CD8-positive, alpha-beta memory T cell (primary cell): ENCODE measurements at places on chromosomes 16 and 17. TPM values are rescaled to one million over a fixed set of nuclear protein-coding genes. Genes with fewer than 3 reads are reported as not detected.

The ITGB3 gene
- 0.13 TPM for total RNA-seq

The DRC7 gene
- not detected for total RNA-seq

The BCL6B gene
- 0.24 TPM for total RNA-seq

The CACNG3 gene
- total RNA-seq = not detected

The ABCC6 gene
- not detected for total RNA-seq

DNA sequence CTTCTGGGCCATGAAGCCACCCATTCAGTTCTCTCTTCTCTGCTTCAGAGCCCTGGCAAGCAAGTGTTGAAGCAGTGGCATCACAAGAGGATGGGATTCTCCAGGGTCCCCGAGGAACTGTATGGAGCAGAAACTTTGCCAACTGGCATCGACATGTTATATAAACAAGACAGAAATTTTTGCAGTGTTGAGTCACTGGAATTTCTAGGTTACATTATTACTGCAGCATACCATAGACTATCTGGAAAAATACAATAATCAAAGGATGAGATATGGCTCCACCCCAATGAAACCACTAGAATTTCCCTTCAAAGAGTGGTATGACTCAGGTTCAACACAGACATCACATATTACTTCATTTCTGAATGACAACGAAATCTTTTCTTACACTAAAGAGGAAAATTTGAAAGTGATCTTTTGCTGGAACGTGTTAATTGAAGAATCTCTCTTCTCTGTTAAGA is 343.0 kb upstream of the DYNLRB2 start:
- no peak overlapping the region for H3K27ac ChIP-seq
- no peaks in the 10 kb centered on the region for H3K27me3 ChIP-seq
- H3K4me1 ChIP-seq = no peaks in the 10 kb centered on the region
- no peak for DNase-seq
- H3K36me3 ChIP-seq = no peaks in the 10 kb centered on the region
